ENCODE measurements at places on chromosomes 2 and 18.

DNA sequence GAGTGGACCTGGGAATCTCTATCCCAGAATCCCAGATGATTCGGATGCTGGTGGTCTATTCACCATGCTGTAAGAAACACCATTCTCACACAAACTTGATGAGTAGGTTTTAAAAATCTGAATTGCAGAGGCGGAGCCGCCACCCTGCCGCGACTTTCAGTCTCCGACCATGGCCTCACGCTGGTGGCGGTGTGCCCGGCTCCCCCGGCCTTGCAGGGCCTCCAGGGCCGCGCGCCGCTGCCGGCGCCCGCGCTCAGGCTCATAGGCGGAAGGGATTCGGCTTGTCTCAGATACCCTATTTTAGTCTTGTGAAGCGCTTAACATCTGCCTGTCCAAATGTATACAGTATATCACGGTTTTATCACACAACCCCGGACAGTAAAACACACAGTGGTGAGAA is 2.6 kb upstream of the PPM1B start:
- DNase-seq = no peak

DNA sequence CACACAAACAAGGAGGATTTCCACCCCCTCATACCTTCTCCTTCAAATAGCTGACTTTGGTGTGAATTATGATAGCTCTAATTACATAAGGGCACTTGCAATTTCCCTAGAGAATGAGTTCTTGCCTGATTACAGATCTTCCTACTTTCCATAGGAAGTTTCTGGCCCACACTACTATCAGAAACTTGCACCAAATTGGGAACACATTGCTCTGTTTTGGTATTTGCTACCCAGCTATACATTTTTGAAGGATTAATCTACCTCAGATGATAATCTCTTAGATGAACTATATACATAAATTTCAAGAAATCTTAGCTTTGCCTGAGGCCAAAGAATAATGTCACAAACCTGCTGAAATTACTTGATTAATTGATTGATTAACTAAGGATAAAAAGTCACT is 4.9 kb downstream of the DCC start:
- DNase-seq = no peak

- DNase-seq = no peak
These were observed 37.2 kb upstream of the NEMP2 start for GRCh38 chr2:190571686-190572085.

- DNase-seq = no peak
These were observed 565.7 kb upstream of the ZEB2 start for GRCh38 chr2:145085612-145086011.

DNA sequence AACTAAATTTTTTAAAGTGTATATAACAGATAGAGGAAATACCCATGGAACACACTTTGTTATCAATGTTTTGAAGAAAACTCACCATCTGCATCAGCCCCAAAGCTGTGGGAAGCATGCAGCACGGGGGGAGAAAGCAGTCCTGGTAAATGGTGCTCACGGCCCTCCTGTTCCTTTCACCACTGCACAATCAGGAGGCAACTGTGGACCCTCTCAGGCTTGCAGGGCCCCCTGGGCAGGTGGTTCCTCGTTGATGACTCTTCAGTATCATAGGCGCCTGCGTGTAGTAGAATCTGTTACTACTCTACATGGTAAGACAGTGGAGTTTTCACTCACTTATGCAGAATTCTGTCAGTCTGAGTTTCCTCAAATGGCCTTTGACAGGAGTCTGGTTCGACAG is 4.9 kb upstream of the CNDP1 start:
- no peak for DNase-seq
